Naive B cell (primary cell): ENCODE measurements at places on chromosomes 1 and 21.
A peak's percentile ranks its signal among the peaks of the same experiment; 100 is the strongest.

DNA sequence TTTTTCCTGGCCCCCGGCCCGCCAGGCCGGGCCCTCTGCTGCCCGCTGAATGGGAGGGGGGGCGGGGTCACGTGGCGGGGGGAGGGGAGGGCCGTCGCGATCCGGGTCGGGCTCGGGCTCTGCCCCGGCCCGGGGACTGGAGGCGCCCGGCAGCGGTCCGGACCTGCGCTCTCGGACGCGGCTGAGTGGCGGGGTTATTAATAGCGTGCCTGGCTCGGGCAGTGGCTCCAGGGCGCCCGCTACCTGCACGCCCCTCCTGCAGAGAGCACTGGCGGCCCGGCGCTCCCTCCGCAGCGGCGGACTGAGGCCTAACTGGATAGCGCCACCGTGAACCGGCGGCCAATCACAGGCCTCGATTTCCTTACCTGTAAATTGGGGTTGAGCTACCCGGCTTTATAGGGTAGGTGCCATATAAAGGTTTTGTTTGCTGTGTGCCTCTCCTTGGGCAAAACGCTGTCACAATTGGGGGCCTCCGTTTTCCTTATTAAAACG lies 28.1 kb downstream of the AHDC1 start:
- H3K4me1 ChIP-seq: peaks cover 30% of the 10 kb centered on the region
- peak; percentile 31 for DNase-seq
- no peak overlapping the region for H3K27ac ChIP-seq
- H3K4me3 ChIP-seq: peak overlapping the region; percentile 83

DNA sequence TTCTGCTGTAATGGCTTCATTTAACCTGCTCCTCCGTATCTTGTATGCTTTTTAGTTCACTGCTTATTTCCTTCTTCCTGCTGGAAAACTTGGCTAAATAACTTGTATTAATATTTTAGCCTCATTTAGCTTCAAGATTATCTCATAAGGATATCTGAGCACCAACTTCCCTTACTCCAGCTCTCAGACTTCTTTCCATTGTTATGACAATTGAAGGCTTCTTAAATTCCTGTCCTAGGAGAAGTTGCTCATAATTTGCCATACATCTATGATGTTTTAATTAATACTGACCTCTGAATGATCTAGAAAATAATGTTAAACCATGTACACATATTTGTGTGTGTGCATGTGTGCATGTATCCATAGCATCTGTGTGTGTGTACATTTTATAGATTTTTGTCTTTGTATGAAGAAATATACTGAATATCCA lies 1524.4 kb upstream of the TPTE start:
- no peak overlapping the region for H3K4me3 ChIP-seq
- no peaks in the 10 kb centered on the region for H3K36me3 ChIP-seq
- H3K27me3 ChIP-seq: peaks cover 23% of the 10 kb centered on the region
- H3K4me1 ChIP-seq: no peaks in the 10 kb centered on the region

GRCh38 chr1:241202401-241202800 lies 154.6 kb downstream of the RGS7 start:
- no peaks in the 10 kb centered on the region for H3K4me1 ChIP-seq

DNA sequence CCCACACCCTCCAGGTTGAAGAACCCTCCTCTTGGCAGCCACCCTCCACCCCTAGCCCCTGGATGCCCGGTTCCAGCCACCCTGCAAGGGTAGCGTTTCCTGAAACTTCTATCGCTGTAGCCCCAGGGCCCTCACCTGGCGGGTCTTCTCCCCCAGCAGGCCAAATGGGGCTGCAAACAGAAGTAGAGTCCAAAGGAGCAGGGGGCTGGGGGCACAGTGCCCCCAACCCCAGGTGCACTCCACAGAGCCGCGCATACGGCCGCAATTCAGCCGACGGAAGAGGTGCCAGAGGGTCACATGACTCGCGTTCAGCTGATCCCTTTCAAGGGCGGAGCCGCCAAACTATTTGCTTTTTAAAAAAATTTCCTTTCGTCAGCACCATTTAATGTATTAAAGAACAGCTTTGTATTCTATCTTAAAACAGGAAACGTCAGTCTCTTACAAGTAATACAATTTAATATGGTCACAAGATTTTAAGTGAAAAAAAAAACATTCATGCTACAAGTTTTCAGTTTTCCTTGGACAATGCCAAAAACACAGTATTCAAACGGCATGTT lies at the start of gene GLMP:
Gene GLMP (minus strand): TSS at position 289 of the 557 bp plus-strand sequence. CDS start 34 bp downstream, at position 255.
- peak within 1 kb of the TSS; percentile 82 for H3K4me3 ChIP-seq
- peaks cover 22% of the 10 kb centered on the region for H3K4me1 ChIP-seq
- peak; percentile 39 for DNase-seq
- no peaks in the 10 kb centered on the region for H3K36me3 ChIP-seq
- peak within 1 kb of the TSS; percentile 86 for H3K27ac ChIP-seq

- peaks cover 8% of the 10 kb centered on the region for H3K4me1 ChIP-seq
- H3K27ac ChIP-seq: no peak overlapping the region
- DNase-seq: peak; percentile 1
- H3K4me3 ChIP-seq: no peak overlapping the region
- H3K36me3 ChIP-seq: no peaks in the 10 kb centered on the region
- H3K27me3 ChIP-seq: no peaks in the 10 kb centered on the region
Observed at GRCh38 chr1:198837278-198838021, 198.6 kb downstream of the PTPRC start.

GRCh38 chr1:55580845-55581332 lies 365.7 kb upstream of the USP24 start:
- DNase-seq: no peak
- no peaks in the 10 kb centered on the region for H3K4me1 ChIP-seq
- no peak overlapping the region for H3K4me3 ChIP-seq
- no peak overlapping the region for H3K27ac ChIP-seq
- no peaks in the 10 kb centered on the region for H3K36me3 ChIP-seq

DNA sequence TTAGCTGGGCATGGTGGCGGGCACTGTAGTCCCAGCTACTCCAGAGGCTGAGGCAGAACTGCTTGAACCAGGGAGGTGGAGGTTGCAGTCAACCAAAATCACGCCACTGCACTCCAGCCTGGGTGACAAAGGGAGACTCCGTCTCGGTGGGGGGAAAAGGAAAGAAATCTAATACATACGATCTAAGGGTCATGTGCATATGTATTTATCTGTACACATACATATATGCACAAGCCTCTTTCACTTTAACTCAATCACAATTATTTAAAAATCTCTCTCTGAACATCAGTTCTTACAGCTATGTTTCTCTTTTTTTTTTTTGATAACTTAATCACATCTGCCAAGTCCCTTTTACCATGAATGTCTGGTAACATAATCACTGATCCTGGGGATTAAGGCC lies 34.7 kb downstream of the EVA1C start:
- DNase-seq: no peak
- H3K4me3 ChIP-seq: no peak overlapping the region
- H3K4me1 ChIP-seq: no peaks in the 10 kb centered on the region
- no peaks in the 10 kb centered on the region for H3K36me3 ChIP-seq

GRCh38 chr1:65939191-65939590 lies 146.5 kb downstream of the PDE4B start:
- no peak for DNase-seq
- no peaks in the 10 kb centered on the region for H3K36me3 ChIP-seq
- H3K4me1 ChIP-seq: no peaks in the 10 kb centered on the region
- no peak overlapping the region for H3K27ac ChIP-seq
- H3K27me3 ChIP-seq: no peaks in the 10 kb centered on the region

DNA sequence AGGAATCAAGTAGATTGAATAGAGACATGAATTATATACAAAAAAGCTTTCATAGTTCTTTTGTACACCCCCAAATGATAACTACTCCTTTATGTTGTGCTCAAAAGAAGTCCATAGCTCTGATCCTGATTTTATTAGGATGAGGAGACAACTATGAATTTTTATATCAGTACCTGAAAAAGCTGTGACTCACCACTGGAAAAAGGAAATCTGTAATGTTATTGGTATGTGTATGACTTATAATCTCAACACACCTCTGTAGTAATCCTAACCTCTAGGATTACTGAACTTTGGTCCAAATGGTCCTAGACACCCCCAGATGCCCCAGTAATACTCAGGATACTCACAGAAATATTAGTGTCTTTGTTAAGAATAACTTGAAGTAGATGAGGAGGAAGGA lies 10.2 kb downstream of the PRKAB2 start:
- H3K36me3 ChIP-seq: peaks cover 35% of the 10 kb centered on the region
- no peak overlapping the region for H3K27ac ChIP-seq
- no peaks in the 10 kb centered on the region for H3K27me3 ChIP-seq

- DNase-seq: no peak
- no peak overlapping the region for H3K27ac ChIP-seq
- peaks cover 5% of the 10 kb centered on the region for H3K4me1 ChIP-seq
- H3K36me3 ChIP-seq: no peaks in the 10 kb centered on the region
Observed at GRCh38 chr1:29683472-29683871, 447.1 kb downstream of the PTPRU start.

GRCh38 chr1:1593834-1594601 lies 5.9 kb downstream of the FNDC10 start:
- H3K4me3 ChIP-seq: no peak overlapping the region
- peaks cover 2% of the 10 kb centered on the region for H3K4me1 ChIP-seq
- H3K36me3 ChIP-seq: no peaks in the 10 kb centered on the region
- no peak for DNase-seq

GRCh38 chr1:154129391-154129970 lies 25.4 kb downstream of the NUP210L start:
- H3K27ac ChIP-seq: no peak overlapping the region
- H3K36me3 ChIP-seq: no peaks in the 10 kb centered on the region
- no peak for DNase-seq

DNA sequence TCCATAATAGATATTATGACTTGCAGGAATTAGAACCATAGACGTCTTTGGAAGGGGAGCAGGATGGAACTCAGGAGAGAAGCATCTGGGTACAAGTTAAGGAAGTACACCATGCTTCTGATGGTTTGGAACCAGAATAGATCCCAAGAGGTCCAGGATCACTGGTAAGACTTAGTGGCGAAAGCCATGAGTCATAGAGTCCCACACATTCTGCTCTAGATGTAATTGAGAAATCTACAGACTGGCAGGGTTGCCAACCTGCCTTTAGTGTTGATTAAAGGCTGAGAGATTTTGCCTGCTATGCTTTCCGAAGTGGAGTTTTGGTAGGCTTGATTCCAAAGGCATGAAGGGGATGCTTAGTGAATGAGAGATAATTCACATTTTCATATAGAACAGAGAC lies 57.1 kb upstream of the C1orf87 start:
- DNase-seq: no peak
- H3K27ac ChIP-seq: no peak overlapping the region
- H3K36me3 ChIP-seq: no peaks in the 10 kb centered on the region
- no peaks in the 10 kb centered on the region for H3K27me3 ChIP-seq

DNA sequence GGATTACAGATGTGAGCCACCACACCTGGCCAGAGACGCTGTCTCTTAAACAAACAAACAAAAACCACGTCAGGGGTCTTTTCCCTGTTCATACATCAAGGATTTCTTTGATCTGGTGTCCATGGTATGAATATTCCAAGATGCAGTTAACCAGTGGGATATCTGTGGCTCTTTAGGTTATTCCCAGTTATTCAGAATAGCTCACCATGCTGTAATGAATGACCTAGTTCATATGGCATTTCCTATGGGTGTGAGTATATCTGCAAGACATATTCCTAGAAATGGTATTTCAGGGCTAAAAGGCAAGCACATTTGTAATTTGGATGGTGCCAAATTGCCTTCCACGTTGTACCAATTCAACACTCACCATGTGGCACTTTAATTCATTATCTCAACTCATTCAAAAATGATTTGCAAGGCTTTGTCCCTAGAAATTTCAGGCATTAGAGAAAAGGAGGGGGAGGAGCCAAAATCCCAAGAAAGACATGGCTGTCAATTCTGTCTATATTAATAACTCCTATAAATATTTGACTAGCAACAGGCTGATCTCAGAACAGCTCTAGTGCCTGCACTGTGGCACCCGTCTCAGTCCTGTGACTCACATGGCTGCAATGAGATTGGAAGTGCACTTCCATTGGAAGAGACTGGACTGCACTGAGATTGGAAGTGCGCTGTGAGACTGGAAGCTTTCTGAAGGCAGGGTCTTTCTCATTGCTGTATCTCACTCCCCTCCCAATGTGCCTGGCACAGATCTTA lies 6.0 kb upstream of the STMN1 start:
- no peak overlapping the region for H3K4me3 ChIP-seq
- H3K27me3 ChIP-seq: no peaks in the 10 kb centered on the region
- H3K27ac ChIP-seq: no peak overlapping the region
- no peaks in the 10 kb centered on the region for H3K4me1 ChIP-seq
- no peaks in the 10 kb centered on the region for H3K36me3 ChIP-seq
- no peak for DNase-seq

DNA sequence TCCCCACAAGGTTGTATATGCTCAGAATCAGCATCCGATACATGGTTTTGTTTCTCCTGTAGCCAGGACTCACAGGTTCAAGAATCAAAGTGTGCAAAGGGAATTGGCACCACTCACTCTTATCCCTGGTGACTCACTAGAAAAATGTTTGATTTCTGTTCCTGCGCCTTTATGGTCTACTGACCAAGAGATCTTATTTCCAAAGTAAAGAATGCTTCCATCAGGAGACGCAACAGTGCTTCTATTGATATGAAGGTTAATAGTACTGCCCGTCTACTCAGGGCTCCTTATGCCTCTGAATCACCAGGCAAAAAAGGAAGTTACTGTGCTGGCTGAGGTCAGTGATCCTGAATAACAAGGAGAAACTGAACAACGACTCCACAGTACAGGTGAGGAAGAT lies 1392.0 kb upstream of the PRMT6 start:
- no peak overlapping the region for H3K27ac ChIP-seq
- no peaks in the 10 kb centered on the region for H3K36me3 ChIP-seq
- no peak for DNase-seq
- H3K27me3 ChIP-seq: no peaks in the 10 kb centered on the region

DNA sequence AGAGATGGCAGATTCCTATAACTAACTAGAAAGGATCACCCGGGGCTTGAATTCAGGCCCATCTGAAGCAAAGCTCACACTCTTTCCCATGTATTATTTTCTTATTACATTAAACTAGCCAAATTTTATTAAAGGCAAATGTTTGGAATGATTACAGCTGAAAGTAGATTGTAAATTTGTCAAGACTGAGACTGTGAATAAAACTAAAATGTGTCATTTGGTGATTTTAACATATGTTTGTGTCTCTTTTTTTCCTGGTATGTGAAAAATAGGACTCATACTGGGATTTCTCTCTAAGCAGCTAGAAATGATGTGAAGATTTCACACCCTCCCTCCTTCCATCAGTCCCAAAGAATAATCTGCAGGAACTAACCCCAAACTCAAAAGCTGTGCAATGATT lies 19.1 kb upstream of the KIAA0040 start:
- peak overlapping the region; percentile 93 for H3K27ac ChIP-seq
- no peak overlapping the region for H3K4me3 ChIP-seq
- H3K4me1 ChIP-seq: peaks cover 37% of the 10 kb centered on the region
- no peaks in the 10 kb centered on the region for H3K27me3 ChIP-seq
- no peak for DNase-seq

DNA sequence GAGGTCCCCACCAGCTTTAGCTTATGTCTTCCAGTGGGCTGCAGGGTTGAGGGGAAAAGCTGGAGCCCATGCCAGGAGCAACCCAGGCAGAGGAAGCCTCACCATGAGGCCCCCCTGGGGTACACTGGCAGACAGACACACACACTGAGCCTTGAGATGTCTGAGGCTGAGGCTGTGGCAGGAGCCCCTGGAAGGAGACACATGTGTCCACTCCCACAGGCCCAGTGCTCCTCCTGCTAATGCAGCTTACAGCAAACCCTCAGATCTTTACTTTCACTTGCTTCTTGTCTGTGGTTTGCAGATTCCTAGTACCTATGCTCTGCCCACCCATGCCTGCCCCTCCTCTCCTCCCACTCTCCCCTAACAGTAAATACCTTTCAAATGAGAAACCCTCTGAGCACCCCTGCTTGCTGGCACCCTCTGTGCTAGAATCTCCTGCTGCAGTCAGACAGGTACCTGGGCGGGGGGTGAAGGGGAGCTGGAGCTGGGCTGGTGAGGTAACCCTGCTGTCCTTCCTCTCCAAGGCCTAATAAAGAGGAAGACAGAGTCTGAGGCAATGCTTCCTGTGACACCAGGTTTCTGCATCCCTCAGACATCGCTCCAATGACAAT lies 63.4 kb upstream of the NEK2 start:
- H3K4me3 ChIP-seq: no peak overlapping the region
- no peak overlapping the region for H3K27ac ChIP-seq
- peaks cover 12% of the 10 kb centered on the region for H3K4me1 ChIP-seq
- no peak for DNase-seq
- H3K36me3 ChIP-seq: no peaks in the 10 kb centered on the region
